Heart right ventricle (tissue), 16 donors: ENCODE measurements at places on chromosomes 1 and 21.

DNA sequence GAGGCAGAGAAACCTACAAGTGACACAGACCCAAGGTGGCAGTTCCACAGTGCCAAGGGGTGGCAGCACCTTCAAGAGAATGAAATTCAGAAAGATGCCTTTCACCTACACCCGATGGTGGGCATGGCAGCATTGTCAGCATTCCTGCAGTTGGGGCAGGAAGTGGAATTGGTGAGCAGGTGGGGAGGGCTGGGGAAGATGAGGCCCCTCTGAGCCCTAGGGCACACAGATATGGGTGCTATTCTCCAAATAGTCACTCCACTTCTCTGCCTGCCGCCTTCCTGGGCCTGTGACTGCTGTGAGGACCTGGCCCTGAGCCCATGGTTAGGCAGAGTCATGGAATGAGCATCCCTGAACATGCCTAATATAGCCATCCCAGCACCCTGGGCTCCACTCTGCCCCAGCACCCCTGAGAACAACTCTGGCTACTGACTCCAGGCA is 8.3 kb downstream of the SHISA4 start:
- DNase-seq, result peak; percentile 57

DNA sequence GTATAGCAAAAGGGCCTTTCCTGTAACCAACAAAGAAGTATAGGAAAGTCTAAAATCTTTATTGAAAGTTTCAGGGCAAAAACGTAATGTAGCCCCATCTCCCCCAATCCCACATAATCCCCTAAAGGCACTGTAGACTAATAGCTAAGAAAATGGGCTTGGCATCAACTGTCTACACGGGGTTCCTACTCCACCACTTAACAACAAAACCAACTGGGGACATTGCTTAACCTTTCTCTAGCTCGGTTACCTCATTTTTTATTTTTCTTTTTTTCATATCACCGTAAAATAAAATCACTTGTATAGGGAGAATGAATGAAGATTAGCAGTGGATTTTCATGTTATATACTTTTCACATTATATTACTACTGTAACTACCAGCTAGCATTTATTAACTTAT is 12.3 kb downstream of the MACF1 start:
- DNase-seq, result no peak

DNA sequence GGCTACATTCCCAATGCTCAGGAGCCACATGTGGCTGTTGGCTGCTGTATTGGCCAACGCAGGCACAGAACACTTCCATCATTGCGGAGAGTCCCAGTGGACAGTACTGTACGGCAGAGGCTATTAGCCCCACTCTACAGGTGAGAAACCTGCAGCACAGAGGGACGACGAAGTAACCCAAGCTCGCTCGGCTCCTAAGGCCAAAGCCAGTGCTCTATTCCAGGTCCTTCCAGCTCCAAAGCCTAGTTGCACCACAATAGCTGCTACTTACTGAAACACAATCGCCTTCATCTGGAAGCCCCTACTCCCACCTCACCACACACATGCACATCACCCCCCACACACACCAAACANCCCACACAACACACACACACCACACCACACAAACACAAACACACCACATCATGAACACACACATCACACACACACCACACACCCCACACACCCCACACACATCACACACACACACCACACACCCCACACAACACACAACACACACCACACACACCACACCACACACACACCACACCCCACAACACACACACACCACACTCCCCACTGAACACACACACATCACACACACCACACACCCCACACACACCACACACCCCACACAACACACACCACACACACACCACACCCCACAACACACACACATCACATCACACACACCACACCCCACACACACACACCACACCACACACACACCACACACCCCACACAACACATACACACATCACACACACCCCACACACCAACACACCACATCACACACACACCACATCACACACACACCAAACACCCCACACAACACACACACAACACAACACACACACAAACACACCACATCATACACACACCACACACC is 3.2 kb downstream of the LYPD8 start:
- no peak for DNase-seq

DNA sequence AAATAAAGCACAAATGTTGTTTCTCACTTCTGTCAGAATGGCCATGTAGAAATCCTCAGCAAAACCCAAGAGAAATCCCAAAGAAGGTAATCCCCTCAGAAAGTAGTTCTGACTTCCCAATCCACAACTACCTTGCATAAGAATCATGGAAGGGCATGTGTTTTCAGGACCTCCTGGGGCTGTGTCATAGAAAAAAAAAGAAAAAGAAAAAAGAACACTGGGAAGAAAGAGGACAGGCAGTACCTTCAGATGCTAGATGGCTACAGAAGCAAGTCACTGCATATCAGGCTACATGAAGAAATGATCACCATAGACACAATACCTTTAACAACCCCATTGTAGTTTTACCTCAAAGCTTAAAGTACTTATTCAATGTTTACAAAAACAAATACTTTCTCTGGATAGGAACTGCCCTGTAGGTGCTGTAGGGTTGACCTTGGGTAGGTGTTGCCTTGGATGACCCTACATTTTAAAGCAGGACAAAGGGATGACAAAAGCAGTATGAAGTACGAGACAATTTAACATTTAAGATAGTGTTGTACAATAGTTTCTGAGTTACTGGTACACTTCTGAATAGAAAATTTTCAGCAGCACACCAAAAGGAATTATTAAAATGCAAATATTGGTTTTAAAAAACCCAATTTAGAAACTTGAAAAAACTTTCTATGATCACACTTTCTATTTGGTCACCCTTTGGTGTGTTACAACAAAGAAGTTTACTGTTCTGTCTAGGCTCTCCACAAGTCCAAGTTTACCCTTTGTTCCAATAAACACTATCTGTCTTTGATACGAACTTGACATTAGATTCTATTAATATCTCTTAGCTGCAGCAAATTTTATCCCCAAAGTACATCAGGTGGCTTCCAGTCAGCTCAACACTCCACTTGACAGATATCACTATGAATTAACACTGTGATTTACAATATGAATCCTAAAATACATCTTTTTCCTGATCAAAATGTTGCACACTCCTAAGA is 5.0 kb downstream of the TRIT1 start:
- DNase-seq, result no peak

DNA sequence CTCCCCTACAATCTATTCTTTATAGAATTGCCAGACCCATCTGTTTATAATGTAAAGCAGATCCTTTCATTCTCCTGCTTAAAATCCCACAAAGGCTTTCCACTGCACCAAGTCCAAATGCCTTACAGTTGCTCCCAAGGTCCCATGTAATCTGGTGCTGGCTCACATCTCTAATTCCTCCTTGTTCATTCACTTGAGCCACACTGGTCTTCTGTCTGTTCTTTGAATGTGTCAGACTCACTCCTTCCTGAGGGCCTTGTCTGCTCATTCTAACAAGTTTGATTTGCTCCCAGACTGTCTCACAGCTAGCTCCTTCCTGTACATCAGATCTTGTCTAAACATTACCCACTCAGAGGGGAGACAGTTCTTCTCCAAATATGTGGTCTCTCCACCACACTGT is 38.9 kb downstream of the ALG14 start:
- DNase-seq, result no peak

- DNase-seq, result no peak
Measured at GRCh38 chr1:238340989-238341388, 450.3 kb upstream of the ZP4 start.

DNA sequence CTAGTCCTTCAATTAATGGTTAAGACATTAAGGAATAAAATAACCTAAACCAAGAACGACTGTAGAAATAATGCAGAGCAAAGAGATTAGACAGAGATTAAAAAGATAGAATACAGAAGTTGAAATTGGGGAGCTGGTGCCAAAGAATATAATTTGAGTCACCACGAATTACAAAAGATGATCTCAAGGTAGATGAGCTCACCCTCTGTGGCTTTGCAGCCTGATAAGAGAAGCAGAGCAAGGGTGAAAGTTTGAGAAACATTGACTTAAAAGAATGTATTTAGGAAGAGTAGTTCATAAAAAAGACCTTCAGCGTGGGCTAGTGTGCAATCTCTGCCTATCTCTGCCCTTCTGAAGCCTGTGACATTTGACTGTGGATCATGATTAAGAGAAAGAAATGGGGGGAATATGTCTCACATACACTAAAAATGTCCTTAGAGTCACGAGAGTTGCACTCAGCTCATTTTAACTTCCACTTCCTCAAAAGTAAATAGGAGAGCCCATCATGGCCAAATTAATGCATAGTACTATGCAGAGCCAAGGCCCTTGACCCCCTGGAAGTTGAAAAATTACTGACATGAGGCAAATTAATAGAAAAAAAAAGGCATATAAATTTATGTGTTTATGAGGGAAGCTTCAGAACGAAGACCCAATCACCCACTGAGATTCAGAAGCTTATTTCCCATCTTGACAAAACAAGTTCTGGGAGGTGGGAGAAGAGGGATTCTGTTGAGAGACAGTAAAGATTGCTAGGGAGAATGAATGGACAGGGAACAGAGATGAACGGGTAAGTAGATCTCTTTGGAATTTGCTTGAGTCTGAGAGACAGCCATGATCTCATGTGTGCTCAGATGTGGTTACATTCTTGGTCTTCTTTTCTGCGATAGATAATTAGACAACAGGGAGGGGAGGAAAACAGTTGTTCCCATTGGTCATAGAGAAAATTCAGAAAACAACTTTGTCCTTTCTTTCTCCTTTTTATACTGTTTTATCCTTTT is 395.4 kb upstream of the LRRC7 start:
- DNase-seq, result no peak

DNA sequence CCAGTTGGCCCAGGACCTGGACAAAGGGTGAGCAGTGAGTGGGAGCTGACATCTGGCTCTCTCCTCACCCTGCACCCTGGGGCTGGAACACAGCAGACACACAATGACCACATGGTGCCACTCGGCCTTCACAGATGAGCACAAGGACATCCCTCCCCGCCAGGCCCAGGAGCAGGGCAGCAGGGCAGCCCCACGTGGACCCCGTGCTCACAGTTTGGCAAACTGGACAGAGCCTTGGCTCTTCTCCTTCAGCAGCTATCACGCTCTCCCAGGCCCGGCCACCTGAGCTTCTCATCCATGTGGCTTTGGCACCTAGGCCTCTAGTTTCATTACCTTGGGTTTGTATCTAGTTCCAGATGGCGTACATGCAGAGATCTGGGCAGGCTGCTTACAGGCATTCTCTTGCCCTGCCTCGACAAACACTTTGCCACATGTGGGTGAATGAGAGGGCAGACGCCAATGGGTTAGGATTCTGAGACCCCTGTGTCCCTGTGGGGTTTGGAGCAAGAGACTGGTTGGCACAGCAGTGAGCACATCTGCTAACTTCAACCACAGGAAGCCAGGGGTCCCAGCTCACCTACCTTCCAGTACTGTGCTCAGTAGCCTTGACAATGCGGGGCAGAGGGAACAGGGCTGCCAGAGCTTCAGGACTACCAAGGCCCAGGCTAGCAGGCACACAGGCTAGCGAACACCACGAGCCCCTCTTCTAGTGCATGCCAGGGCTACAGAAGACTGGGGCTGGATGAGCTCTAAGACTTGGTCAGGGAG is 3.4 kb upstream of the PTPRF start:
- no peak for DNase-seq

DNA sequence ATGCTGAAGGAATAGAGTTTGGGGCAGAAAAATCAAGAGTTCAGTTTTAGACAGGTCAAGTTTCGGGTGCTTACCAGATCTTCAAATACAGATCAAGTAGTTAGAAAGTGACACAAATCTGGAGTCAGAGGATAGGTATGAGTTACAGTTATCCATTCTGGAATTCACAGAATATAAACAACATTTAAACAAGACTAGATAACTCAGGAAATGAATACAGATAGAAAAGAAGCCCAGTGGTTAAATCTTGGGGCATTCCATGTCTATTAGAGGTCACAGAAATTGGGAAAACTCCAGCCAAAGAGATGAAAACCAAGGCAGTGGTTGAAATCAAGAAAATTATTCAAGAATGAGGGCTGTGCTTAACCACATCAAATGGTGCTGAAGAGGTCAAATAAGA is 187.0 kb upstream of the HP1BP3 start:
- DNase-seq, result no peak

DNA sequence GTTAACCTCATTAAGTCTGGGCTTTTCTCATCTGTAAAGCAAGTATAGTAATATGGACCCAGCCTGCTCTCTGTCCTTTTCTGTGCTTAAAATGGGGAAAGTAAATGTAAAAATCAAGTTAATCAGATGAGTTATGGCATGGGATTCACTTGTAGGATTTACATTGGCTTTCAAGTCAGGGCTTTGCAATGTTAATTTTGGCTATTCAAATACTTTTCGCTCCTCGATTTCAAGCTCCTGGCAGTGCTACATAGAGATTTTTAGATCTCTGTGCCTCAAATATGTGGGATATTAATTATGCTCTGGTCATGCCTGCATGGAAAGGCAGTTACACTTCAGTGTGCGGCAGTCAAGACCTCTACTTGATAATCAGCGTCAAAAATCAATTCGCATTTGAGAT is 709.8 kb downstream of the LTN1 start:
- no peak for DNase-seq

GRCh38 chr1:53037159-53037558 is 24.9 kb upstream of the PODN start:
- DNase-seq, result no peak

GRCh38 chr1:33696962-33697361 is 166.9 kb upstream of the HMGB4 start:
- DNase-seq, result no peak

GRCh38 chr1:7533006-7533405 is 238.1 kb upstream of the VAMP3 start:
- no peak for DNase-seq

DNA sequence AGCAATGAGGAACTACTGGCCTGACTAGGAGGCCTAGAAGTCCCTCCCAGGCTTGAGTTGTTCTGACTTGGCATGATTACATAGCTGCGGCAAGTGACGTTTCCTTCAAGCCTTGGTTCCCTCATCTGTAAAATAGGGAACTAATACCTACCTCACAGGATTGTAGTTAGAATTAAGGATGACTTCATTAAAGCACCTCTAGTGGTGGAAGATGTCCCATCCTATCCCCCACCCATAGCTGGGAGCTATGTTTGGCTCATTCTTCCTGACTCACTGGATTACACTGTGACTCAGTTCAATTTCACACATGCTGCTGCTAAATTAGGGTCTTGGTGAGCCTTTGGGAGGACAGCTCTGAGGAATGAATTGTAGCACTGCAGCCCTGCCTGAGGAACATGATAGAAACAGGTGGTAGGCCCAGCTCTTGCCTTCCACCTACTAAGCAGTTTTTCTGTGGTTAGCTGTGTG is 6.0 kb upstream of the SHISA4 start:
- no peak for DNase-seq

GRCh38 chr1:59266180-59266926 is 30.5 kb upstream of the FGGY start:
- no peak for DNase-seq

DNA sequence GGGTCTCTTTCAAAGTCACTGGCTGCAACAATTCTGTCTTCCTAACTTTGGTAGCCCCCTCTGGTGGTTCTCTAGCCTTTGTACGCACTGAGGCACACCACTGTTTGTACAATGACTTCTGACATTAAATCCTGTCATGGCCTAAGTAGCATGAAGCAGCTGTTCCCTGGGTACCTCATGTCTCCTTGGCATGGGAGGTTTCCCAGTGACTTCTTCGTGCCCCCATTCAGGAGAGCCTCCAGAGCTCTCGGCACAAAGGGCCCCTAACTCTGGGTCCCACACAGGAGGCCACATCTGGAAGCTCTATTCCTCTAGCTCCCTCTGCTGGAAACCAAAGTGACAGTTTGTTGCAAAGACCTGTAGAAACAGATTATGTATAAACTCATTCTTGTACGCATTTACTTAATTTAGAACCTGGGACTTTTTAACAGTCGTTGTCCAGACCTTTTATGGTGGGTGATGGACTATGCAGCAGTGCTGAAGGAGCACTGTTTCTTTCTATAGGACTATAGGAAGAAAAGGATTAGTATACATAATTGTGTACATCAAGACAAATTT is 13.4 kb downstream of the SWT1 start:
- no peak for DNase-seq
